Muscle of back (tissue), 13 donors: ENCODE measurements at places on chromosomes 2 and 18. TPM values are rescaled to one million over a fixed set of nuclear protein-coding genes. Genes with fewer than 3 reads are reported as not detected.
A peak's percentile ranks its signal among the peaks of the same experiment; 100 is the strongest.

Gene FBXO48
- 1.8 TPM for polyA plus RNA-seq

Gene GALR1
- polyA plus RNA-seq = 0.07 TPM

Gene TM4SF20
- polyA plus RNA-seq = not detected

Gene CPS1
- 2.6 TPM for polyA plus RNA-seq

Gene ERLEC1
- 43.3 TPM for polyA plus RNA-seq

Gene CPO
- polyA plus RNA-seq = 0.35 TPM

Gene STARD6
- polyA plus RNA-seq = not detected

Gene ALLC
- not detected for polyA plus RNA-seq

DNA sequence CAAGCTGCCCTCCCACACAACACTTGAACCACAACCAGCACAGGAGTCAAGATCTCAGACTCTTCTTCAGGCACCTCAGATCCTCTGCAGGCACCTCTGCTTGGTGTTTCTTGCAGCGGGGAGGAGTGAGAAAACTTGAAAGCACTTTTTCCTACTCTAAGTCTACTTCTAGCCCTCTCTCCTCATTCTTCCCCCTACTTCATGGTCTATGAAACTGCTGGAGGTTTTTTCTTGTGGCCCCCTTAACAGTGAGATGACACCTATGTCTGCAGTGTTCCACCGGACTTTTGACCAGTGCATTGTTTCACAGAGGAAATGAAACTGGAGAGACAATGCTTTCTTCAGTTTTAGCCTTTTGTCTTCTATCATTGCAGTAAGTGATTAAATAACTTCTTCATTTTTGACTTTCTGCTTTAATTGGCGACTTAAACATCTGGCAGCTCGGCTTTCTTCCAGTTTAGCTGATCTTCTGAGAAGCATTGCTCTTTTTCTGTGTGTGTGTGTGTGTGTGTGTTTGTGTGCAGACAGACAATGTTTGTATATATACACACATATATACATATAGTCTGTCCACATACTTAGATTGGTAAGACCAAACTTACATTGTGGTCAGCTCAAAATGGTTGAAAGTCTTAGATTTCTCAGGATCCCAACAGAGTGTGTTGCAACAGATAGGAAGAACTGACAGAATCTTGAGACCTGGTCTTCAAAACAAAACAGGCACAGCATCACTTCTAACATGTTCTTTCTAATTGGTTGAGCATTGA is 1474.0 kb upstream of the TMEFF2 start:
- DNase-seq = no peak

DNA sequence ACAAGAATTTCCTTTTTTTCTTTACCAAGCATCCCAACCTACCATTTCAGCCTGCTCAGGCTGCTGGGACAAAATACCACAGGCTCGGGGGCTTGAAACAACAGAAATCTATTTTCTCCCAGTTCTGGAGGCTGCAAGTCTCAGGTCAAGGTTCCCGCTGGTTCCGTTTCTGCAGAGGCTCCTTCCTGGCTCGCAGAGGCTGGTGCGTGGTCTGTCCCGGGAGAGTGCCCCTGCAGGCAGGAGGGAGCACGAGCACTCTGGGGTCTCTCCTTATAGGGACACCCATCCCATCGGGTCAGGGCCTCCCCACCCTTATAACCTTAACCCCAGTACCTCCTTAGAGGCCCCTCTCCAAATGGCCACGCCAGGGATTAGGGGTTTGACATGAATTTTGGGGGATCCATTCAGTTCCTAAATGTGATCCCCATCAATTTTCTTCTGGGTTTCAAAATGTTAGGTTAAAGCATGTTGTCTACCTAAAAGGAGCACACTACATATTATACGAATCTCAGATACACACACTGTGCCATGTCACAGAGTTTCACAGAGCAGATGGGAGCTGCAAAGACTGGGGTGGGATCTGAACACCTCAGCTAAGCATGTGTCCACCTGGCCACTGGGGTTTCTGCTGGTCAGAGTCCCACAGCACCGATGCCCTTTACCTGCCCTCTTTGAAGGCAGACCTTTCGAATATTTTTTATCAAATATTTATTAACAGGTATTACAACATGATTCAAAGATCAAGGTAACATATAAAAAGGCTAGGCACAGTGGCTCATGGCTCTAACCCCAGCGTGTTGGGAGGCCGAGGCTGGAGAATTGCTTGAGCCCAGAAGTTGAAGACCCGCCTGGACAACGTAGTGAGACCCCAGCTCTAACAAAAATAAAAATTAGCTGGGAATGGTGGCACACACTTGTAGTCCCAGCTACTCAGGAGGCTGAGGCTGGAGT is 17.6 kb upstream of the ADI1 start:
- DNase-seq = no peak

DNA sequence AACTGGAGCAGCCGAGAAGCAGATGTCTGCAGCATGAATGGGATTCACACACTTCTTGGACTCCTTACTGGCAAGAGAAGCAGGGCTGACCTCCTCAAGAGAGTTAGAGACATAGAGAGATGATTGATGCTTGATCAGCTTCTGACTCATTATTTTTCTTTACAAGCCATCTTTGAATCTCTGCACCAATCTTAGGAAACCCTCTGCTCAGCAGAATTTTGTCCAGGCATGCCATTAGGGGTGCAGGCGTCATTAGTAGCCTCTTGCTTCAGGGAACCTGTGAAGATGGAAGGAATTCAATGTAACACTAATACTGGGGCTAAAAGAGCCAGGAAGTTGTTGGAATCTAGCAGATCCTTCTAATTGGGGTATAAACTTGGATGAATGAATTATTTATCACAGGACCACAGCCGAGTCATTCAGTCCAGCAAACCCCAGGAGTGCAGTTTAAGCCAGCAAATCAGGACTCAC is 151.8 kb downstream of the MGAT5 start:
- DNase-seq = no peak

GRCh38 chr18:25843791-25844190 is 246.6 kb downstream of the SS18 start:
- no peak for DNase-seq

DNA sequence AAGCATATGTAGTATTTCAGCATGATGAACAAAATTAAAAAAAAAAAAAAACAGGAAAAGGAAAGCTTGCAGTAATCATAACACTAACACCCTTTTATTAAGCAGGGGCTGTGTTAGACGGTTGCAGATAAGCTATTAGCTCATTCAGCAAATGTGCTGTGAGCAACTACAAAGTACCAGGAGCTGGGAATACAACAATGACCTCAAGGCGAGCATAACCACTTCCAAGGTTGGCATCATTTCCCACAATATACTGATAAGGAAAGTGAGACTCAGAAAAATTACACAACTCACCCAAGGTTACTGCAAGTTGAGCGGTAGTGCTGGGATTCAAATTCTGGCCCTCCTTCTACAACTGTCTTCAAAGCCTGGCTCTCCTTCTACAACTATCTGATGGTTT is 38.2 kb upstream of the ACTR3 start:
- DNase-seq = no peak

GRCh38 chr2:4895371-4895770 is 796.8 kb upstream of the SOX11 start:
- no peak for DNase-seq

- no peak for DNase-seq
Observed at GRCh38 chr2:98915751-98916358, 20.2 kb downstream of the CRACDL start.

- no peak for DNase-seq
Observed at GRCh38 chr18:7614042-7614441, 46.9 kb downstream of the PTPRM start.

- no peak for DNase-seq
Observed at GRCh38 chr2:216922175-216922780, 62.4 kb upstream of the TNP1 start.

DNA sequence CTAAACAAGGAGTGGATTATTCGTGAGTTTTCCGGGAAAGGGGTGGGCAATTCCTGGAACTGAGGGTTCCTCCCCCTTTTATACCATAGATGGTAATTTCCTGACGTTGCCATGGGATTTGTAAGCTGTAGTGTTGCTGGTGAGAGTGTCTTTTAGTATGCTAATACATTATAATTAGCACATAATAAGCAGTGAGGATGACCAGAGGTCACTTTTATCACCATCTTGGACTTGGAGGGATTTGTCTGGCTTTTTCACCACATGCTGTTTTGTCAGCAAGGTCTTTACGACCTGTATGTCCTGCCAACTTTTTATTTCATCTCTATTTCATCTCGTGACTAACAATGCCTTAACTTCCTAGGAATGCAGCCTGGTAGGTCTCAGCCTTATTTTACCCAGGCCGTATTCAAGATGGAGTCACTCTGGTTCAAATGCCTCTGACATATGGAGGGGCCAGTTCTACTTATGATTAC is 124.8 kb upstream of the B3GNT2 start:
- no peak for DNase-seq

DNA sequence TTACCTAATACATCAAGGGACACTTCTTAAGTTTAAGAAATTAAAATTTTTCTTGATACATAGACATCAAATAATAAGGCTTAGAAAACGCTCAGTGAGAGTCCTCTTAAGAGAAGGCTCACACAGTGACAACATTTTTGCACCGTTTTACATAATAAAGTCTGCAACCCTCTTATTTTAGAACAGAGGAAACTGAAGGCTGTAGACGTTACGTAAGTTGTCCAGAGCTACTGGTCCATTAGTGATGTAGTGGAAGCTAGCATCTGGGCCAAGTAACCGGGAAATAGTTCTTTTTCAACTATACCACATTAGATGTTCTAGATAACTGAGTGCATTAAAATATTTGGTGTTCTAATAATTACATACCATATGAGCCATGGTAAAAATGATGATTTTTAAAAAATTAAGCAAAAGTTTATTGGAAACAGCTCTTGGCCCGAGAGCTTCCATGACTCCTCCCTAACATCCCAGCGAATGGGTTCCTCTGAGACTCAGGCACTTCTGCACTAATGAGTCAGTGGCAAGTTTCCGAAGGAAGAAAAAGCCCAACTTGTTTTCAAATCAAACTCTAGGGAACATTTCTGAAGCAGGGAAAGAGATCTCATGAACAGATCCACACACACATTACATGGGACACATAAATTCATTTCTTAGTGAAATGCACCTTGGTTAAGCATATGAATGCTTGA is 232.6 kb upstream of the PXDN start:
- peak; percentile 65 for DNase-seq

GRCh38 chr2:30964334-30965005 is 157.2 kb upstream of the CAPN13 start:
- no peak for DNase-seq

- DNase-seq = no peak
Observed at GRCh38 chr2:149357058-149357457, 26.7 kb downstream of the LYPD6 start.

DNA sequence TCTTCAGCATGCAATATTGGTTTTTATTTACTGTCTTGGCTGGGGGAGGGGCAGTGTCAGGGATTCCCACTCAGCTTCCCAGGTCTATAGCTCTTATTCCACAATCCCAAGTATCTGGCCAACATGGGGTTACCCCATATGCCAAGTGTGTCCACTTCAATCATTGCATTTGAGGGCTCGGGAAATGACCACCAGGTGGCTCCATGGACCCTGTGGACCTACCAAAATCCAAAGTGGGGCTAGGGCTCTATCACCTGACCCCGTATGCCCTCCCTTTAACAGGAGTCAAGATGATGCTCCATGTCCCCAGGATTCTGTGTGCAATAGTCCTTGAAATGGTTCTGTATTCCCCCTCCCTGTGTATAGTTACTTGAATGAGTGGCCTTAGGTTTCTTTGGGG is 12.1 kb upstream of the TRAF3IP1 start:
- DNase-seq = no peak

- DNase-seq = no peak
Observed at GRCh38 chr2:60936757-60937156, 55.4 kb downstream of the REL start.

- DNase-seq = peak; percentile 68
Observed at GRCh38 chr2:229445501-229446211, 174.6 kb upstream of the PID1 start.

DNA sequence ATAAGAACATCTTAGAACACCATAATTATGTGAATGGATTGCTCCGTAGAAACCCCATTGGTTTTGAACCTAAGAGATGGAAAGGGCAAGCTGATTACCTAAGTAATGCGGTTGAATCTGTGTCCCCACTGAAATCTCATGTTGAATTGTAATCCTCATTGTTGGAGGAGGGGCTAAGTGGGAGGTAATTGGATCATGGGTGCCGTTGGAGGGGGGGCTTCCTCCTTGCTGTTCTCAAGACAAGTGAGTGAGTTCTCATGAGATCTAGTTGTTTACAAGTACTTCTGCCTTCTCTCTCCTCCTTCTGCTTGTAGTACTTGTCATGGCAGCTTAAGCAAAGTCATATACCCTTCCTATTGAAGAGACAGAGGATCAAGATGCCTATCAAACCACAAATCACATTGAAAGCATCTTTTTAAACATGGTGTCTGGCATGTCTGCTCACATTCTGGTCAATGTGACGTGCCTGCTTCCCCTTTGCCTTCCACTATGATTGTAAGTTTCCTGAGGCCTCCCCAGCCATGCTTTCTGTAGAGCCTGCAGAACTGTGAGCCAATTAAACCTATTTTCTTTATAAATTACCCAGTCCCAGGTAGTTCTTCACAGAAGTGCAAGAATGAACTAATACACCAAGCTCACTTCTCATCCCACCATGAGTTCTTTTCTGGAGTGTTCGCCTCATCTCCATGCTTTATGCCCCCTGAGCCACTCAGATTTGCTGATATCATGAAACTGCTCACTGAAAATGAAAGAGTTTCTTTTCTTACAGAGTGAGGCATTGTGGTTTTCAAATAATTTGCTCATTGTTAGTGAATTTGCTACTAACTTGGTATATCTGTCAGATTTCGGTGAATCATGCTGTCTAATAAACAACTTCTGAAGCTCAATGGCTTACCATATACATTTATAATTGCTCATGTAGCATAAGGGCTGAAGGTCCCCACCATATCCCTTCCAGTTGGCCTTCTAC is 23.6 kb downstream of the KCNE4 start:
- DNase-seq = no peak

GRCh38 chr2:79294994-79295393 is 135.4 kb upstream of the REG3A start:
- DNase-seq = no peak

DNA sequence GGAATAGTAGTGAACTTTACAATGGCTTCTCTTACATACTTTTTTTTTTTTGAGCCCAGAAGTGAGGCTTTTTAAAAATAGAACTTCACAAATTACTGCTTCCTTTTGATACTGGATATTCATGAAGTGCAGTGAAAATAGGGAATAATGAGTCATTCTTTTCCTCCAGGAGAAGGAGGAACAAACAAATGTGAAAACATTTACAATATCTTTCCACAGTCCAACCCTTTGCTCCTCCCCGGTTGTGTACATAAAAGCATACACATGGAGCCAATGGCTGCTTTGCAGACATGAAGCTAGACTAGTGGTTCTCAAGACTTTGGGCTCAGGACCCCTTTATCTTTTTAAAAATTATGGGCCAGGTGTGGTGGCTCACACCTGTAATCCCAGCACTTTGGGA is 266.9 kb downstream of the GBX2 start:
- no peak for DNase-seq

DNA sequence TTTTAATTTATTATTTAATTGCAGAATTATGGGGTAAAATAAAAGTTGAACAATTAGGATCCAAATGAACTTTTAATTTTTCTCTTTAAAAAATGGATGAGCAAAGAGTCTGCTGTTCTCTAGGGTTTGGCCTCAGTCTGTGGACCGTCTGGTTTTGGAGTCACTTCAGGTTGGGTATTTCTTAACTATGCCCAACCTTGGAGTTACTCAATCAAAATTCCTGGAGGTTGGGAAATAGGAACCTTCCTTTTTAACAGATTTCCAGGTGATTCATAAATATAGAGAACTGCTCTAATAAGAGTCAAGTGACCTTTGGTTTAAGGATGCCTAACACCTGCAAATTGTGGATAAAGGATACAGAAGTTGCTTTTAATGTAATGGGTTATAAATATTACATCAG is 241.5 kb upstream of the GCFC2 start:
- DNase-seq = no peak
